ENCODE measurements at places on chromosomes 7 and 10. TPM values are rescaled to one million over a fixed set of nuclear protein-coding genes. Genes with fewer than 3 reads are reported as not detected.

DNA sequence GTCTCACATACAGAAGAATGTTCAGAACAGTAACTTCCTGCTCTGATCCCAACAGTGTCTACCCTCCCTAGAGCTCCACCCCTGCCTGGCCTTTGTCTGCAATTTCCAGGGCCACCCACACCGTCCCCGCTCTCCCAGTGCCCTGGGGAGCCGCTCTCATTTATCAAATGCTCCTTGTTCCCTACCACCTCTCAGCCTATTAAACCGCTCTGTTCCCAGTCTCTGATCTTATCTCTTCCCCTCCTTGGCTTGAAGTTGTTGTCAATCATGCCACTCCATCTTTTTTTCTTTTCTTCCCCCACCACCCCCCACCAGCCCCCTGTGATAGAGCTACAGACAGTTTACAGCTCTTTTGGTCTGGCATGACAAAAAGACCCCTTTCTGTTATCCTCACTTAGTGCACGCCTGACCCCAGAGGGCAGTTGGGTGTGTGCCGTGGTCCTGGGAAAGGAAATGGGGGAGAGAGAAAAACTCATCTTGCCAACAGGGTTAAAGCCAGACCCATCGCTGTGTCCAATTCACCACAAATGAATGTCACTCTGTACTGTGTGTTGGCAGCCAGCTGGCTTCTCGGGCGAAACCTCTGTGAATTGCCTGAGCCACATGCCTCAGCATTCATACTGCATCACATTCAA, 28.8 kb upstream of the HECTD2 start:
- DNase-seq, result no peak

DNA sequence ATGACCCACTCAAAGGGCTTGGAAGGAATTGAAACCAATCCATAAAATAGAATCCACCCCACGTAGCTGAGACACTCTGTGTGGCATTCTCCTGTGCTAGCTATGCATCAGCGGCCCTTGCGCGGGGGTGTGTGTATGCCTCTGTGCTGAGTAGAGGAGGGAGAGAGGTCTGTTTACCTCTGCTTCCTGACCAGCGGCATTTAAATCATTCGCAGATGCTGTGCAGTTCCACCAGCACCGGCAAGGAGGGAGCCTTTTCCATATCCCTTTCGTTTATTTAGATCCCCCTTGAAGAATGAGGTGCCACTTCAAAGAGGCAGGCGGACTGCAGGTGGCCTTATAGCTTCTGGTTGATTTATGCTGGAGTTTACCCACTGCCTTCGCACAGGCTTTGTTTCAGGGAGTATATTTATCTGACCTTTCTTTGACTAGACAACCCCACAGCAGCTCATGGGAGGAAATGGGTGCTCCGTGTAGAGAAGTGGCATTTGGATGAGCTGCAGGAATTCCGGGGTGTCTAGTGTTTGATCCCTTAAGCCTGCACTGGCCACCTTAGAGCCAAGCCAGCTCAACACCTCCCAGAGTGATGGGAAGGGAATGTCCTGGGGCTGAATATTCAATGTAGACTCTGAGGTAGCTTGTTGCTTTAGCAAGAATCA, 11.4 kb downstream of the C10orf53 start:
- DNase-seq, result no peak

CALCR gene
- not detected for total RNA-seq

LRMDA gene
- total RNA-seq, result 2.5 TPM

SFRP4 gene
- total RNA-seq, result not detected

- peak; percentile 67 for DNase-seq
Measured at GRCh38 chr10:660970-661596, 28.4 kb downstream of the DIP2C start.

DNA sequence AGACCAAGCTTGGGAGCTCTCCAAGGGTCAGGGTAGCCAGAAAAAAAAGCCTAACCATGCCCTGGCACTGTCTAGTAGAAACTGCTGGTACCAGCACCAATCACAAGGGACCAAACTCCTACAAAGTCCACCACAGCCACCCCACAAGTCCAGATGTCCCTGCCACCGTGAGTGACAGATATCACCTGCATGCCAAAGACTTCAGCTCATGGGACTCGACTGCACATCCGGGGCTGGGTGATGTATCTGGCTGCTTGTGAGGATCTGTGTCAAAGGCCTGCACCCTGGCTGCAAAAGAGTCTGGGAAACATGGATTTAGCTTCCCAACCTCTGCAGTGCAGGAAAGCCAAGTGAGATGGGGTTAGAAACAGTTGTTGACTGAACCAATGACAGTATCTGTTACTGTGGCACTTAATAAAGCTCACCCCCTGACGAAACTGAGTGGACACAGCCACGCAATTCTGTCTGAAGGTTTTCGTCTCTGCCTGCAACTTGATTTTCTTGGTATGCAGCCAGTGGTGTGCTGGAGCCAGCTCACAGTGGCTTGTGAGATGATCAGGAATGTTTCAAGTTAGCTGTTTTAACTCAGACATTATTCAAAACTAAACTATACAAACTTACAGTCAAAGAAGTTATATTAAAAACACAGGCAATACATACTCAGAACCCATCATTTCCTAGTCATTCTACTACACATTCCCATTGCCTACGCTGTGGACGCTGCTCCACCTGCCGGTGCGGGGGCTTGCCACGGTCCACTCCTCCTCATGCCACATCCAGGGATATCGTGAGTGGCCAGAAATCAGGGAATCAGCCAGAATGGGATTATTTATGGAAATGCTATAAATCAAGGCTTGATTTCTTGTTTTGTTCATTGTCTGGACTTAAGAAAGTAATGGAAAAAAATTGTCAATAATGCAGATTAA, 9.2 kb downstream of the ZNF488 start:
- peak; percentile 15 for DNase-seq

DNA sequence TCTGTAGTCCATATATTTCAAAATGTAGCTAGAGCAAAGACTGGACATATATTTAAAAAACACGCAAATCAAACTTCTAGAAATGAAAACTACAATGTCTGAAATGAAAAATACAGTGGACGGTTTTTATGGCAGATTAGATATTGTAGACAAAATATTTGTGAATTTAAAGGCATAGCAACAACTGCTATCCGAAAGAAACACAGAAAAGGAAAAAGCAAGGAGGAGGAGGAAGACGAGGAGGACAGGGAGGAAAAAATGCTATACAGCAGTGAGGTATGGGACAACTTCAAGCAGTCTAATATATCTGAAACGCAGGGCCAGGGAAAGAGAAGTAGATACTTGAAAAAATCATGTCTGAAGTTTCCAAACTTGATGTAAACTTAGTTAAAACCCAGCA, 13.3 kb downstream of the WASL start:
- DNase-seq, result no peak

GRCh38 chr7:38178695-38179344, 775 bp downstream of the STARD3NL start:
- DNase-seq, result no peak

DNA sequence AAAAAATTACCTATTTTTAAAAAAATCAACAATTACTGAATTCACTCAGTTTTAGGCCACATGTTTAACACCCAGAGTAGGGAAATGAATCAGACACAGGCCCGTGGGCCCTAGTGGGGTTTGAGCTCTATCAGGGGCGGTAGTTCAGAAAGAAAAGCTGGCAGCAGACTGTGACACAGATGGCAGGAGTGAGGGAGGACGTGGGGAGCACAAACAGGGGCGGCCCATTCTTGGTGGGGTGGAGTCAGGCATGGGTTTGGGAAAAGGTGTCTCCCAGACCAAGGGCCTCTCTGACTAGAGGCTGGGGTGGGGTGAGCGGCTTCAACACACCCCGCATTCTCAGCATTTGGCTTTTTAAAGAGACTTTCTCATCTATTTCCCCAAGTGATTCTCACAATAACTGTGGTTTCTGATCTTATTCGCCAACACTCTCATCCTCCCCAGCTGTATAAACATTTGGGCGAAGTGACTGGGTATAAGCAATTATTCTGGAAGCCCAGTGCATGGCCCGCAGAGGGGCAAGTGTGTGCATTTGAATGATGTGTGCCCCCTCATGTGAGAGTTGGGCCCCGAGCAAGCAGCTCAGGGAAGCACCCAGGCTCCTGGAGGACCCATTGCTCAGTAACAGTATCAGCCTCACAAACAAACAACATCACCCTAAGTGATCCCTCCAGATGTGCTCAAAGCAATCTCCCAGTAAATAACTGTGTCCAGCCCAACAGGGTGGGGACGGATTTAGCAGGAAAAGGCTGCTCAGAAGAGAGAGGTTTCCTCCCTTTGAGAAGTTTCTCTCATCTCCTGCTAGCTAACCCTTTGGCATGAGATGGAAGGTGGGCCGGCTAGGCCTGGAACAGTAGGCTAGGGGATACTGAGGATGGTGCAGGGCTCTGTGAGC, 437.6 kb upstream of the ZMIZ1 start:
- no peak for DNase-seq

- no peak for DNase-seq
Measured at GRCh38 chr7:55966851-55967250, 2.5 kb downstream of the NIPSNAP2 start.

OR2A5 gene
- not detected for total RNA-seq

CLDN15 gene
- total RNA-seq, result 32.2 TPM

- no peak for DNase-seq
Measured at GRCh38 chr10:64571056-64571455, 1049.9 kb downstream of the REEP3 start.

DNA sequence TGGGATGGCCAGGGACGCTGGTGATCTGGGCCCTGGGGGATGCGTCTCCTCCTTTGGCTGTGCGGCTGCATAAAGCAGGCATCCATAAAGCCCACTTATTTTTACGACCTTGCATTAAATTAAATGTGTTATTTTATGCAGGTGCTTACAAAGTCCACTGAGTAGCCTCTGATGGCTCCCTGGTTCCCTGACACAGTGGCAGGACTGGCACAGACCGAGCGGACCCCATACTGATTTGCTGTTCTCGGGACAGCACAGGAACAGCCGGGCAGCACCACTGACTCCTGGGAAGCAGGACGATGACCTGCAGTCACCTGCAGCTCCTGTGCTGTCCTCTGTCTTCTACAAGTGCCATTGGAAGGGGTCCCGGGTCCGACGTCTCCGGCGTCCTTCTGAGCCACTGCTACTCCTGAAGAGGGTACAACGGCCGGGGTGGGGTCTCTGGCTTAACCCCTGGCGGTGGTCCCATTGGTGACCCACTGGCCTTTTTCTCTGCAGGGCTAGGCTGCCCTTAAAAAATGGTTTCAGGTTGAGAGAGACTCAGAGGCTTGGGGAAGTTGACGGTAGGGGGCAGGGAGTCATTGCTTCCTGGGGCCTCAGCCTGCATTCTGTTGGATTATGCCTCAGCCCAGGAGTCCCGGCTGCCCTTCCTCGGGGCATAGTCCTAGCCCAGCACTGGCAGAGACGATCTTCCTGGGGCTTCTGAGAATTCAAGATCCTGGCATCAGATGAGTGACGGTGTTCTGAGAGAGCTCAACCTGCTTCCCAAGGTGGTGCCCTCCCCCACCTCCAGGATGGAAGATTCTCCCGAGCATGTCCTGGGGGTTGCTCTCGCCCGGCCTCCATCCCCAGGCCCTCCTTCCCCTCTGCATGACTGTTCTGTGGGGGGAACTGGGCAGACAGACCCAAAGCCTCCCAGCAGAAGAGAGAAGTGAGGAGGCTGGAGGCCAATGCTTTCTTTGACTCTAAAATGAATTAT, 330.1 kb downstream of the ADARB2 start:
- no peak for DNase-seq
